Bronchial epithelial cell (primary cell): ENCODE measurements at places on chromosomes 7 and 10.

GRCh38 chr10:60820093-60820754 lies 41.9 kb downstream of the CDK1 start:
- DNase-seq = no peak

DNA sequence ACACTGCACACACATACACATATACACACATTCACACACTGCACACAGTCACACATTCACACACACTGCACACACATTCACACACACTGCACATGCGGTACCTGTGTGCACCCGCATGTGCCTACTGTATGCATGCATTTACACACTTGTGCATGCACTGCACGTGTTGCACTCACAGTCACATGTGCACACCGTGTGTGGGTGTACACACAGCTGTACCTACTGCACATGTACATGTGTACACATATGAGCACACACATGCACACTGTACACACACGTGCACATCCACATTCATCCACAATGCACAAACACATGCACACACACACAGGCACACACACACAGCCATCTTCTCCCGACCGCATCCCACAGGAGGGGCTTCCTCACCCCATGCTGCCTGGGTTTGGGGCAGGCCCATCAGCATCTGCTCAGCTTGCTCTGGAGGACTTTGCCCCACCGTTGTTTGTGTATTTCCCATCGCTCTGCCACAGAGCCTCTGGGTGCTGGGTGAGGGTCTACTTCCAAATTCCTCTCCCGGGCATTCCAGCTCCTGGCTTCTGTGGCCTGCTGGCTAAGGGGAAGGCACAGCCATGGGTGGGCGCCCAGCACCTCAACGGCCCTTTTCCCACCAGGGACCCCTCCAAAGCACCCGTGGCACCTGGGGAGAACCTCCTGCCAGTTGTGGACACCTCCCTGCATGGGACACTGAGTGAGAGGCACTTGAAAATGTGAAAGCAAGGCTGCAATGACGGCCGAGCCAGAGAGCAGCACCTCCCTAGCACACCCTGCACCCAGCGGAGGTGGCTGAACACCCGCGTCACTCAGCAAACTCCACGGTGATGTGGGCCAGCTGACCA lies 324.3 kb downstream of the PTPRN2 start:
- no peak for DNase-seq

DNA sequence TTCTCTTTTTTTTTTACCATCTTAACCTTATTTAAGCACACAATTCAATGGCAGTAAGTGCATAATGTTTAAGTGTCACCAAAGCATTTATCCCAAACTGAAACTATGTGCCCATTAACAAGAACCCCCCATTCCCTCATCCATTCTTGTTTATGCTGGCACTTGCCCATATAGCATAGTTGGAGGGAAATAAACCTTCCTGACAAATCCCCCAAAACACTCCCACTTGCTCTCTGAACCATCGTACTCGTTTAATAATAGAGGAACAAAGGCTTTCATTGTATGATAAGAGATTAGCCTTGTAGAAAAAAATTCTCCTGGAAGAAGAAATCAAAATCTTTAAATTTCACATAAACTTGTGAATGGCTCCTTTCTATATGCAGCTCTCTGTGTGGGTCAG lies 26.4 kb upstream of the KCNMA1 start:
- no peak for DNase-seq

DNA sequence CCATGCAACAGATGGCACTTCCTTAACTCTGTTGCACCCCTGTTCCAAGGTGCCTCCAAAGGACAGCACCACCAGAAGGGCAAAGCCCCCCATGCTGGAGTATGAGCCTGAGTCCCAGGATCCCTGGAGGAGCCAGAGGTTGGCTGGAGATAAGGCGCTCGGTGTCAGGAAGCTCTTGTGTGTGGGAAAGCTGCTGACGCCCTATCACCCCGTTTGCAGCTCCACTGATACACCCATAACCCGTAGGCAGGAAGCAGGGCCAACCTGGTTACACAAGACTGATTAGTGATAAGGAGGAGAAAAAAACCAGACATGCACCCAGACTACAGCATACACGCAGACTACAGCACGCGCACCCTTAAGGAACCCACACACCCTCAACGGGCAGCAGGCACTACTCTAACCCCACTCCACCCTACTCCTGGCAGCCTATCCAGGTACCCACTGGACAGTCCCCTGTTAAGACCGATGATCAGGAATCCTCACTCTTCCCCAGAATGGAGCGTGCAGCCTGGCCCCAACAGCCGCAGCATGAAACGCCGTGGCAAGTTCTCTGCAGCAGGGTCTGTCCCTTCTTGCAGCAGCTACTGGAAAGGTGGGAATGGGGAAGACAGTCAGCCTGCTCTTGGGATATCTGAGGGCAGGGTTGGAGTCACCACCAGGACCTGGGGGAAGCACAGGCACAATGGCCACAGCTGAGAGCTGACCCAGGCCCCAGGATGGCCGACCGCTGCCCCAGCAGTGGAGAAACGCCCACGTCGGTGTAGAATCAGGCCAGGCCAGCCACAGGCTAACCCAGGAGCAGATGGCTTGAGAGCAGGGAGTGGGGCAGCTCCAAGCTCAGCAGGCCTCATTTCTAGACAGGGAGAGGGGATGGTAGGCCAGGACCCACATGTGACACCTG lies 38.3 kb upstream of the TUBB8 start:
- DNase-seq = no peak

DNA sequence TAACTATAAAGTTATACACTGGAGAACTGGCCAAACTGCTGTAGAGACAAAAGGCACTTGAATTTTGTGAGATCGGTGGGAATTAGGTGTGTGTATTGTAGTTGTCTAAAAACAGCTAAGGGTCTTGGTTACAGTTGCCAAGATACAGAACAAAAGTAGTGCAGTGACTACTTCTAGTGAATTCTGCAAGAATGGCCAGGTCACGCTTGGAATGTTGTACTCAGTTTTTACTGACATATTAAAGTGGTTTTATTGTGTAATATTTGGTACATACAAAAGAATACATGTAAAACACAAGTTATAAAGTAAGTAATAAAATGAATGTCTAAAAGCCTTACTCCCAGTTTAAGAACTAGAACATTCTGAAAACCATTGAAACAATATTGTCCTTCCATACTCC lies 42.4 kb downstream of the PRPF18 start:
- no peak for DNase-seq

DNA sequence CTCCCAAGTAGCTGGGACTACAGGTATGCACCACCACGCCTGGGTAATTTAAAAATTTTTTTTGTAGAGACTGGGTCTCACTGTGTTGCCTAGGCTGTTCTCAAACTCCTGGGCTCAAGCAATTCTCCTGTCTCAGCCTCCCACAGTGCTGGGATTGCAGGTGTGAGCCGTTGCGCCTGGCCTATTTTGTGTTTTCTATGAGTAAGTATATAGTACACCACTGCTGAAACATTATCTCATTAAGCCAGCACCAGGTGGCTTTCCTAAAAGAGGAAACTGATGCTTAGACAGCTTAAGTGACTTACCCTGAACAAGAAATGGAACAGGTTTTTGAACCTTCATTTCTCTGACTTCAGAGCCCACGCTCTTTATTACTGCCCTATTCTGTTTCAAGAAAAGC lies 7.8 kb upstream of the PTPN12 start:
- no peak for DNase-seq

GRCh38 chr10:31291123-31291522 lies 27.9 kb upstream of the ZEB1 start:
- DNase-seq = no peak

DNA sequence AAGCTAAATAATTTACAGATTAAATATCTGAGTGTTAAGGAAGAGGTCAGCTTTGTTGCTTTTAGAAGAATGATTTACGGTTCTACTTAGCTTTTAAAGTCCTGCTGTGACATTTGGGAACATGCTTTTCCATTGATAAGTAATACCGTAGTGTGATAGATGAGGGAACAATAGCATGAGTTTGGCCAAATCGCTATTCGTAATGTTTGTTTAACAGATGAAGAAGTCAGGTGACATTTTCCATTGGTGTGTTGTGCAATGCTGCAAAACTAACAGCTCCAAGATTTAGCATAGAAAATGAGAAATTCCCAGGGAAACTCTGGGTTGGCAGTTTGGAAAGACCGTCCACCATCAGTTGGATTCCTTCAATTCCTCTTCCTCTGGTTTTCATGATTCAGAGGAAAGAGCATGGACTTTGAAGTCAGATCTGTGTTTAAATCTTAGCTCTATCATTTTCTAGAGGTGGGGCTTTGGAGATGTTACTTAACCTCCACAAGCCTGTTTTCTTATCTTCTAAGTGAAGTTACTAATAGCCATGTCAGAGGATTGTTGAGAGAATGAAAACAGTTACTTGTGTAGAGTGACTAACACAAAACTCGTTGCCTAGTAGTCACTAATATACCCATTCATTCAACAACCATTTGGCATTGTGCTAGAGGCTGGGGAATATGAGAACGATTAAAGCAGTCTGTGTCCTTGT lies 140.4 kb upstream of the BMPER start:
- peak; percentile 97 for DNase-seq

GRCh38 chr10:114631666-114632417 lies 26.2 kb downstream of the ABLIM1 start:
- no peak for DNase-seq

DNA sequence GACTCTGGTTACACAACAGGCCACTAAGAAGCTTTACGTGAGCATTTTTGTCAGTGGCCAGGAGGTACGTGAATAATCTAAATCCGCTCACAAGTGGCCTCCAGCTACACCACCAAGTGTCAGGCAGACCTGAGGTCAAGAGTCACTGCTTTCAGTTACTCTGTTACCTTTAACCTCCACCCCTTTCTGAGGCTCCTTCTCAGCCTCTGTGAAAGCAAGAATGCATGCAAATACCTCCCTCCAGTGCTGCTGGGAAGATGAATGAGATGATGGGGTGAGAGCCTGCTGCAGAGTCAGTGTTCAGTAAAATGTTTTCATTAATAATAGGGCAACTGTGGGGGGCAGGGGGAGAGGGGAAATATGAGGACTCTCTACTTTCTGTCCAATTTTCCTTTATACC lies 11.2 kb downstream of the DDC start:
- DNase-seq = no peak

- no peak for DNase-seq
Measured at GRCh38 chr10:130044067-130045061, 66.3 kb downstream of the C10orf143 start.

DNA sequence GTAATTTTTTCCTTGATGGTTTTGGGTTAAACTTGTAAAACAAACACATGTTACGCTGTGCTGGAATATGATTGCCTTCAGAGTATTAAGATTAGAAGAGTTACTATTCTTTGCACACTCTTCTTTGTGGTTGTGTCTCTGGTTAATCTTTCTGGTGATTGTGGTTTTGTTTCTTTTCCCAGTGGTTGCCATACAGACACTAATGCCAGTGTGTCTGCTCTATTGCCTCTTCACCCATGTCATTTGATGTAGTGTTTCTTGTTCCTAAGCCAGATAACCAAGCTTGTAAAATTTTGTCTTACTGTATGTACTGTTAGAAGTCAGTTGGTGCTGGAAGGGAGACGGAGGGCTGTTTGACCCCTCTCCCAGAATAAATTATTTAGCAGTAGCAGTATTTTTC lies 124.8 kb downstream of the PHTF2 start:
- no peak for DNase-seq

DNA sequence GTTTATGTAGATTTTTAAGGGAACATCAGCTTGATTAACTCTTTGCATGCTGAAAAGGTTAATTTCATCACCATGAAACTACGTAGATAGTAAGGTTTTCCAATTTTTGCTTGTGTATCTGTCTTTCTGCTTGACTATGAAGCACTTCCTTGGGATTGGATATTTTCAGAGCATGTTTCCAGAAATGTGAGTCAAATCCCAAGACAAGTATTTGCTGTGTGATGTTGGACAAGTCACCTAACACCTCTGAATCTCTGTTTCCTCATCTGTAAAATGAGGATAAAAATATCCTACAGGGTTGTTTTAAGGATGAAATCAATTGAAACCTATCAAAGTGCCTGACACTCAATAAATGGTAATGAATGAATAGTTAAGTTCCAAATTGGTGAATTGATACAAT lies 42.4 kb downstream of the ANK3 start:
- DNase-seq = no peak

GRCh38 chr7:1494447-1494846 lies 9.7 kb downstream of the INTS1 start:
- no peak for DNase-seq

DNA sequence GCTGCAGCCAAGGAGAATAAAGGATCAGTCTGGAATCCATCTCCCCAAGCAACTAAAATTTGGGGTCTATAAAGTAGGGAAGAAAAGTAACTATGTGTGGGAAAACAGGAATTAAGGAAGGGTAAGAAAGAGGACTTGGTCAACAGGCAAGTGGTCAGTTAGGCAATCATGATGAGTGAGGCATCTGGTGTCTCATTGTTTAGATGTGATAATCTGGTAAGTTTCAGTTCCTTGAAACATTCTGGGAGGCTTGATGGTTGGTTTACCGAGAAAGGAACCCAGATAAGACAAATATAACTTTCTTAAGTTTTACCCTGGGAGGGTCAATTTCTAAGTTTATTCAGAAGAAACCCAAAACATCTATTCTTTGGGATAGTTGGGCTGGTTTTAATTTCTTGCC lies 22.3 kb downstream of the HYAL4 start:
- peak; percentile 28 for DNase-seq
